ENCODE measurements at places on chromosomes 11 and 22.

DNA sequence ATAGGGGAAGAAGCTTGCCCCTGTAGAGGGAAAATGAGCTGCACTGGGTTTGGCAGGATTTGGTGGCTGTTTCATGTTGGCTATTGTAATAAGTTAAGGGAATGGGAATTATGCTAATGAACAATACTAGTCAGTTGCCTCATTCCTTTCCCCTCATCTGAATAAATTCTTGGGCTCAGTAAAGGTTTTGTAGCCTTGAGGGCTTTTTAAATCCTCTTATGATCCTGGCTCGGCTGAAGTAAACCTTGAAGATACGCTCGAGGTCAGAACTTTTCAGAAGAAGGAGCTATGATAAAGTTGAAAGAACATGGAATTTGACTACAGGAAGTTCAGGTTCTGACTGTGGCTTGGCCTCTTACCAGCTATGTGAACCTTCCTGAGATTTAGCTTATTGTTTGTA lies 448.7 kb downstream of the RAB38 start:
- DNase-seq = no peak

GRCh38 chr22:23034621-23035556 lies 35.4 kb upstream of the GNAZ start:
- DNase-seq = no peak

- DNase-seq = no peak
These were observed 47.1 kb downstream of the CWC15 start for GRCh38 chr11:94926271-94926625.

- DNase-seq = no peak
These were observed 15.7 kb downstream of the SLC5A1 start for GRCh38 chr22:32058656-32059260.

DNA sequence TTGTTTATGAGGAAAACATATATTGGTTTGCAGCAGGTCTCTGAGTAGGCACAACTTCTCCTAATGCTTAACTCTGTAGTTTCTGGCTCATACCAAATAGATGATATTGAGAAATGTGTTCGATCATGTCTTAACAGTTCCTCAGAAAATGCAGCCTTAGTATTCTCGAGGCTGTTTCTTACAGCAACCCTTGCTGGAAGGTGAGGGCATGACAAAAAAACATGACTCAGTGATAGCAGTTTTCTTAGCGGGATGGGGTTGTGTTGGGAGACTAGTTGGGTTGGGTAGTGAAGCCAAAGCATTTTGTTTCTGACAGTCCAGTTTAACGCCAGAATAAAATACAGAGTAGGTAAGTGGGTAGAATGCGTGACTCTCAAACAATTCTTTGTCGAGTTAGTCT lies 94.7 kb upstream of the PARVA start:
- DNase-seq = no peak

GRCh38 chr11:31812383-31813381 lies 1.6 kb upstream of the PAX6 start:
- no peak for DNase-seq

- DNase-seq = no peak
These were observed 3.3 kb downstream of the SPATA19 start for GRCh38 chr11:133842053-133842452.

- no peak for DNase-seq
These were observed 218.8 kb downstream of the PGR start for GRCh38 chr11:100910808-100911207.

DNA sequence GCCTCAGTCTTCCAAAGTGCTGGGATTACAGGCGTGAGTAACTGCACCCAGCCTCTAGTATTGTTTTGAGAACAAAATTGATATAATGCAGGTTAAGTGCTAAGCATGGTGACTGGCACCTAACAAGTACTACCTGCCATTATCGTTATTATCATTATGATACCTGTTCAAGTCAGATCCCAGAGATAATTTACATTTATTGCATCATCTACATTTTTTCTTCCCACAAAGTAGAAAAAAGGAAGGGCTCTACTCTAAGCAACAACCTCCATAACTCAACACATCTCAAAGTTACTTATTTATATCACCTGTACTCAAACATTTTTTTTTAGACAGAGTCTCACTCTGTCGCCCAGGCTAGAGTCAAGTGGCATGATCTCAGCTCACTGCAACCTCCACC lies 42.1 kb downstream of the DCDC1 start:
- DNase-seq = no peak

GRCh38 chr22:29784451-29785361 lies 17.5 kb downstream of the UQCR10 start:
- DNase-seq = no peak

DNA sequence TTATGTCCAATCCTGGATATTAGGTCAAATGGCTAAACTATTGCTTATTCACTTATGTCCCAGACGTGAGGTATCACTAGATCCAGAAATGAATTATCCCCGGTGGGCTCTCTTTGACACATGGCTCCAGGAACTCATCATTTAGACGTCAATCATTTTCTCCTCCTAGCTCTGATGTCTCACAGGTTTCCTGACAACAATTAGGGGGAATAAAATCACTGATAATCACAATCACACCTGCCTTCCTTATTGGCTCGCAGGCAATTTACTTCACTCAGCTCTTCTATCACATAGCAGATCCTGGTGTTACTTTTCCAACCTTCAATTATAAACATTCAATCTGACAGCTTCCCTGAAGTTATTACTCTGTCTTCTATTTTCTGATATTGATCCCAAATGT lies 634.0 kb upstream of the TENM4 start:
- no peak for DNase-seq

- no peak for DNase-seq
These were observed 1335.9 kb downstream of the TBC1D22A start for GRCh38 chr22:48098243-48098920.

DNA sequence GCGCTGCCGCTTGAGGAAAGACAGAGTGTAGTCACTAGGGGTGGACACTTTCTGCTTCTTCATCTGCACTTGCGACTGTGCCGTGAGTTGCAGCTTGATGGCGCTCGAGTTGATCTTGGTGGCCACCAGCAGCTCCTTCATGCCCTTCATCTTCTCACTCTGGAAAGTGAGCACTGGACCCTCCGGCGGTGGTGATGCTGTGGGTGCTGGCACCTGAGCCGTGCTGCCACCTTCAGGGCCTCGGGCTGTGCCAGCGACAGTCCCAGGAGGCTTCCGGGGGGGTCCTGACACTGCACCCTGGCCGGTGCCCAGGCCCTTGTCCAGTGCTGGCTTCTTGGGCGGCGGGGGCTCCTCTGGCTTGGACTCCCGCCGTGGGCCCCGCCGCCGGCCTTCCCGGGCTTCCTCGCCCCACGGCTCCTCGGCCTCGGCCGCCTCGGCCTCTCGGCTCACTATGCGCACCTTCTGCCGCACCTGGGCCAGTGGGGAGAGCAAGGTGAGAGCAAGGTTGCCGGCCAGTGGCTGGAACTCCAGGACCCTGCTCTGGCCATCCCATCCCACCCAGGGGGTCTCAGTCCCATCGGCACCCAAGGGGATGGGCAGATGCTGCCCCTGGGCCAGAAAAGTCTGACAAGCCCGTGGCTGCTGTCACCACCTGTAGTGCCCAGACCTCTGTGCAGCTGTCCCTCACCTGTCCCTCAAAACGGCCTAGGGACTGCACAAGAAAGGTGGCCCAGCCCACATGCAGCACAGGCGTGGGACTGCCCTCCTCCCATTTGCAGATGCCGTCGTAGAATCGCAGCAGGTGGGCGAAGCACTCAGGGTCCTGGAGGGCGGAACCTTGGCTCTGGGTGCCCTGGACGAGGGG lies 1.6 kb upstream of the MAP4K2 start:
- DNase-seq = no peak

GRCh38 chr11:78834886-78835285 lies 260.2 kb upstream of the NARS2 start:
- DNase-seq = no peak

DNA sequence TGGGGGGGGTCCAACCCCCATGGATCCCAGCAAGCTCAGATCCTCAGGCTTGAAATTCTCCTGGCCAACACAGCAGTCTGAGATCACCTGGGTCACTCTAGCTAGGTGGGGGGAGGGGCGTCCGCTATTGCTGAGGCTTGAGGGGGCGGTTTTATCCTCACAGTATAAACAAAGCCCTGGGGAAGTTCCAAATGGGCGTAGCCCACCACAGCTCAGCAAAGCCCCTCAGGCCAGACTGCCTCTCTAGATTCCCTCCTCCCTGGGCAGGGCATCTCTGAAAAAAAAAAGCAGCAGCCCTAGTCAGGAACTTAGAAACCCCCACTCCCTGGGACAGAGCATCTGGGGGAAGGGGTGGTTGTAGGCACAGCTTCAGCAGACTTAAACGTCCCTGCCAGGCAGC lies 16.7 kb downstream of the TRPC6 start:
- no peak for DNase-seq

DNA sequence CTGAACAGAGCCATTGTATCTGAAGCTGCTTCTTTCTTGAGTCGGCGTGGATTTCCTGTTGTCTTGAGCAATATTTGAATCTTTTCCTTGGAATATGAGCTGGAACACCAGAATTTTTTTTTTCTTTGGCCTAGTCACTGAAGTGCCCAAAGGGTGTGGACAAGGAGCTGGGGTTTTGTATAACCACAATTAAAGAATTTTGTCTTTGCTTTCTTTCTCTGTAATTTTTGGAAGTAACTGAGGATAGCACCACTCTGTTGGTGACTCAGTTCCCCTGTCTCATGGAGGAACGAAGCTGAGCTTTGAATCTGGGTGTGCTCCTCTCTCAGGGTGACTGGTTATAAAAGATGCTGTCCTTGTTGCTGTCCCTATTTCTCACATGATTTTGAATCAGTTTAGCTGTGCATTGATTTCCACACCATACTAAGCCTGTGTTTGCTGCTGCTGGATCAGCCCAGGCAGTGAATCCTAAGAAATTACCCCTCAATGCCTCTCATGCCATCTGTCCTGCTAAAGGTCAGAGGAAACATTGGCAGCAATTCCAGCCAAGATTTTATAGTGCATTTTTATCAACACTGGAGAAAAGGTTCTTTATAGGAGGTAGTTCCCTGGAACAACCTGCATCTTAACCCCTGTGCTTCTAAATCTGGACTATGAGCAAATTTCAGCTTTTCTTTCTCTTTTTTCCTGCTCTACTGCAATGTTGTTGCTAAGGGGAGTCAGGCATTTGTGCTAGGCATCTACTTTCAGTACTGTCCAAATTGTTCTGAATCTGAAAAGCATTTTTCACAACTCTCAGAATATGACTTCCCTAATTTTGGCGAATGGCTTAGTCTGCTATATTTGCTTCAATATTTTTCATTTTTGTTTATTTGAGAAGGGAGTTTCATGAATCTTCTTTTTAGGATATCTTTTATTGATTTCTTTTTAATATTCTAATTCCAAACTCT lies 540.8 kb downstream of the SOX6 start:
- DNase-seq = no peak

DNA sequence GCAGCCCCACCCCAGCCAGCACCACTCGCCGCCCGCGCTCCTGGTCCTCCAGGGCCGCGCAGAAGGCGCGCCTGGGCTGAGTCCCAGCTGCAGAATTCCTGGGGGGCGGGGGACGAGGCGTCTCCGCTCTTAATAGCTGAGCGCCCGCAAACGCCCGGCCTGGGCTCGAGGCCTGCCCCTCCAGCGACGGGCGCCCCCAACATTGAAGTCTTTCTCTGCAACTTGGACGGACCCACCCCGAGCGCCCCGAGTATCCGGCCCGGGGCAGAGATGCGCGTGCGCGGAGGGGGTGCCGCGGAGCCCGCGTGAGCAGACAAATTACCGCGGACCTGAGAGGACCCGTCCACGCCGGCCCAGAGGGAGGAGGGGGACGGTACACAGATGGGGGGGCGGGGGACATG lies 6.7 kb upstream of the SYT7 start:
- DNase-seq = no peak

GRCh38 chr11:17606233-17607082 lies 59.4 kb downstream of the OTOG start:
- no peak for DNase-seq

DNA sequence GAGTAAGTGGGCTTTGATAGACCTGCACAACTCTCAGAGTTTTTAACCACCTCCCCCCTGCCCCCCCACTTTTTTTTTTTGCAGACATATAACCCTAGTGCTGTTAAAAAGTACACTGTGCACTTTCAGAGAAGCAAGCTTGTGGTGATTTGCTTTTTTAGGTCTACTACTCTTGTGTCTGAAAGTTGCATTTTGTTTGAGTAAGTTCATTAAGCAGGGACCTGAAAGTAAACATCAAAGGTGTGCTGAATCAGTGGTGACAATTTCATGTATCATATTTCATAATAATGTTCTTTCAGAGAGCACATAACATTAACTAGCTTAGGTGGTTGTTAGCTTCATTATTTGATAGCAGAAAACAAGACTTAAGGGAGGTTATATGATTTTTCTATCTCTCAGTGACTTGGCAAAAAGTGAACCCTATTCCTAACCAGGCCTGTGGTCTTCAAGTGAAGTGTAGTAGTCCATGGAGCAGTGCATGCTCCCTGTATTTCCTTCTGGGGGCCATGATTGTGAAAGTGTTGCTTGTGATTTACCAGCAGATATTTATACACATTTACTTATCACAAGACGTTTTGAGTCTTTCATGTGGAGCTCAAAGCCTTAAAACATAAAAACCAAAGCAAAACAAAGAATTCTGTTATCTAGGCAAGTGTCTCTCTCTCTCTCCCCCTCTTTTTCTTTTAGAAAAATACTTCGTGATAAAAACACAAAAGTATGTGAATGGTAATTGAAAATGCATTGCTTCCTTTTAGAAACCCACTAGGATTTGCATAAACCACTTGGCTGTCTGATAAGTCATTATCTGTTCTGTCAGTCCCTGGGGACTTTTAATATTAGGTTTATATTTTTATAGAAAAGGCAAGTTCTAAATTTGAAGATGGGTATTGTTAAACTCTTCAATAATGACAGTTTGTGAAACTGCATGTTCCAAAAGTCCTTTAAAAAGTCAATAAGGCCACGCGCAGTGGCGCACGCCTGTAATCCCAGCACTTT lies 7.5 kb upstream of the RAG2 start:
- no peak for DNase-seq

- no peak for DNase-seq
These were observed 163.4 kb upstream of the SYN3 start for GRCh38 chr22:33221568-33221967.

DNA sequence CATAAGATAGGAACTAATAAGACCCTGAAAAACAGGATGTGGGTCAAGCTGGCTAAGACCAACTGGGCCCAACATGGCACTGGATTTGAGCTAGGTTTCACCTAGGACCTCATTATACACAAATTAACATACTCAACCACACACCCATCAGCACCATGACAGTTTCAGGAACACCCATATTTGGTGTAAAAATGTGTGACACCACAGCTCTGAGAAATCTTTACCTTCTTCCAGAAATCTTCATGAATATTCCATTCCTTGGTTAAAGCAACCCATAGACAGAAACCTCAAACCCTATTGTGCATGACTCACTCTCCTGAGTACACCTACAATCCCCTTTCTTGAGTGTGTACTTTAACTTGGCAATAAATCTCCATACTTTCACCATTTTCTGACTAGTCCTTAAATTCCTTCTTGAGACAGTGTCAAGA lies 378.8 kb downstream of the DYNC2H1 start:
- DNase-seq = no peak
